Stimulated activated CD8-positive, alpha-beta memory T cell treated with anti-CD3 and anti-CD28 coated beads, Interleukin-7, amount 100 ng/mL, for 1 hour (primary cell): ENCODE measurements at places on chromosomes 5 and 9.
A peak's percentile ranks its signal among the peaks of the same experiment; 100 is the strongest.

DNA sequence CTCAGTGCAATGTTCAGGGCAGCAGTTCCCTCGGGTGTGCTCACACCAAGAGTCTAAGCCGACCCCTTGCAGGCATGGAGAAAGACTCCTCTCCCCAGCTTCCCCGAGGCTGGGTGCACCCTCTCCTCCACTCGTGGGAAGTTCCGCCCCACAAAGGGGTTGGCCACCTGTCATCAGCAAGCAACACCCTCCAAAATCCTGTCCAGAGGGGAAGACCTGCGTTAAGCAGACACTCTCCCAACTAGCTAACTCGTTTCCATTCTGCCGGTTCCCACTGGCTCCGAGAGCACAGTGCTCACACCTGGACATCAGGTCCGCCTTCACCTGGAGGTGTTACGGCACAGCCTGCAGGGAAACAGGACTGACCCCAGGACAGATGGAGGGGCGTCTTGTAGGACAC is 117.9 kb upstream of the IRX4 start:
- no peak for DNase-seq

DNA sequence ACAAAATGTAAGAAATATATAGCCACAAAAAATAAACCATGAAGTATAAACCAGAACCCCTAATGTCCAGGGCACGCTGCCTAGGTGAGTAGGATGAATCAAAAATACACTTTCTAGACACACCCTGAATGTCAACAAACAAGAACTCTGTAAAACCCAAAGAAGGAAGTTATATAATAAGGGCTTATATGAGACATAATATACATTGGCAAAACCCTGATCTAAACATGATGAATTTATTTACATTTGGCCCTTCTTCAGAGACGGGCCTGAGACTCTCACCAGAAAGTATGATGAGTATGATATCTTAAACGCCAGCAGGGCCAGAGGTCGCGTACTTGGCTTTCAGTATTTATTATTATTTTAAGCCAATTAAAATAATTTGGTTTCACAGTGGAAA is 125.1 kb upstream of the FST start:
- DNase-seq: no peak

DNA sequence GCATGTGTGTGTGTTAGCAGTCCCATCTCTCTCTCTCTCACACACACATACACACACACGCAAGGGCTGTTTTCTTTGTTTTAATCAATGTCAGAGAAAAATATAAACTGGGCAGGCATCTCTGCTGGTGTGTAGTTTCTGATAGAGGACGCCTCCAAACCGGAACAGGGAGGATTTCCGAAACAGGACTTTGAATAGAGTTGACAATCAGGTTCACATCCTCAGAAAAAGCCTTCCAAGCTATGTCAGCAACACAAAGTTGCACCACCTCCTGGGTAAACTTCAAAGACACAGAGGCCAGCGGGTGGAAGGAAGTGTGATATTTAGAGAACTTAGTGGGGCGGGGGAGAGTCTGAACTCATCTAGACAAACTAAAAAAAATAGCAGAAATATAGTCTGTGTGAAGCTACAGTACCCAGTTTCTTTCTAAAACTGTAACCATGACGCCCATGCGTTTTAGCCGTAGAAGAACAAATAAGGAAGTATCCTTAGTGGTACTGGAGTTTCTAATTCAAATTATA is 1.2 kb downstream of the ST8SIA4 start:
- peak; percentile 34 for DNase-seq

- DNase-seq: no peak
Measured at GRCh38 chr9:83405759-83406158, 132.4 kb downstream of the FRMD3 start.

- DNase-seq: no peak
Measured at GRCh38 chr5:45680950-45681349, 15.2 kb downstream of the HCN1 start.

DNA sequence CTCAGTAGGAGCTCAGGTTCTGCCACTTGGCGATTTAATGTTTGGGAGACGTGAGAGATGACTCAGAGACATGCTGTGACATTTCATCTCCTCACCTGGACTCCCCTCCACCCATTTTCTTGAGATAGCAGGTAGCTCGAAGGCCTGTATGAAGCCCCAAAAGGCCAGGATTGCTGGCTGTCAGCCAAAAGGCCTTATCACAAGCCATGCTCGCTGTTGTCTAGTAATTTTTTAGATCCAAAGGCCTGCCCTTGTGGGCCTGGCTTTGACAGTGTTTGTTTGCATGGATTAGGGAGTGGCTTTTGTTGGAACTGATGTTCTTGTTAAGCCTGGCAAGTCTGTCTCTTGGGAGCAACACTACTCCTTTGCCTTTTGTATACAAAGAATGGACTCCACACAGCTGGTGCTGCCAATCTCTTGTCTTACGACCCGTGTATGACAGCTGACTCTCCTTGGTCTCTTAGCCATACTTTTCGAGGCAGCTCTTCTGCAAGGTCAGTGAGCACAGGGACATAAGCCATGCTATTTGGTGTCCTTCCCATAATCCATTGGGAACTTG is 22.7 kb downstream of the CAVIN4 start:
- no peak for DNase-seq

DNA sequence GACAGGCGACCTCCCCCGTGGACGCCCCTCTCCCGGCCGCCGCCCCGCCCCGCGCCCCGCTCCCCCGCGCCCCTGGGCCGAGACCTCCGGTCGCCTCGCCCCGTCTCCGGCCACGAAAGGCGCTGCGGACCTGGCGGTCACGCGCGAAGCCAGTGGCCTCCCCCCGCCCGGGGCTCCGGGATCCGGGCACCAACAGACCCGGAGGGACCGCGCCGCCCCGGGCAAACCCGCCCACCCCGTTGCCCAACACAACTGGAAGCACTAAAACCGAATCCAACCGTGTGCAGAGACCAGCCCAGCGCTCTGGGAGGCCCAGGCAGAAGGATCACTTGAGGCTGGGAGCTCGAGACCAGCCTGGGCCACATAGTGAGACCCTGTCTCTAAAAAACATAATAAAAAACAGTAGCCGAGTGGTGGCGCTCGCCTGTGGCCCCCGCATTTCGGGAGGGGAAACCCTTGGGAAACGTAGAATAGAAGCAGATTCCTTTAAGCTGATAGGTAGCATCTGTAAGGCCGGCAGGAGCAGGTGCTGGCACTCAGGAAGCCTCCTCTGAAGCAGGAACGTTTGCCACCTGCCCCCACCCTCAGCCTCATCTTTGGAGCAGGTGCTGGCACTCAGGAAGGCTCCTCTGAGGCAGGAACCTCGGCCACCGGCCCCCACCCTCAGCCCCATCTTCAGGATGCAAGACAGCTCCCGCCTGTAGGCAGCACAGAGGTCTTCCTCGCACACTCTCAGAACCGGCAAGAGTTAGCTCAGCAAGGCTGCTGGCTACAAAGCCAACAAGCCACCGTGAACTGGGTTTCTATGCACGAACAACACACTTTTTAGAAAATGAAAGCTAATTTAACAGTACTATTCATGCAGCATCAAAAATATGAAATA is 4.6 kb upstream of the SLC9A3 start:
- DNase-seq: no peak

DNA sequence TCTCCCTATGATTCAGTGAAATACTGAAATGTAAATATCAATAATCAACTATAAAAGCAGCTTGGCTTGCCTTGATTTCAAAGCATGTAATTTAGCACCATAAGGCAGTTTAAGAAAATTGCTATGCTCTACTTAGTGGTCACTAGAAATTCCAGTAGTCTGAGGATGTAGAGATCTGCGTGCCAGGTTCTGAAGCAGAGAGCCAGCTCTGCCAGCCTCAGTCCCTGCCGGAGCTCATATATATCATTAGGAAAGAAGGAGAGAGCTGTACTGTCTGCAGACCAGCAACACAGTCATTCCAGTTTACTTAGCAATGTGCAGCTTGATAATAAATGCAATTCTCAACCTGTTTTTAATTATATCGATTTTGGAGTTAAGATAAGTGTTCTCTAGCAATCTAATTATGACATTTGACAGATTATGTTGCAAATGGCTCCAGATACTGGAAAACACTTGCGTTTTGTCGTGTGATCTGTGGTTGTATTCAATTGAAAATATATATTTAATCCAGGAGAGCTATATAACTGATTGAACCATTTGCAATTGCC is 540.5 kb downstream of the CTNND2 start:
- DNase-seq: no peak

DNA sequence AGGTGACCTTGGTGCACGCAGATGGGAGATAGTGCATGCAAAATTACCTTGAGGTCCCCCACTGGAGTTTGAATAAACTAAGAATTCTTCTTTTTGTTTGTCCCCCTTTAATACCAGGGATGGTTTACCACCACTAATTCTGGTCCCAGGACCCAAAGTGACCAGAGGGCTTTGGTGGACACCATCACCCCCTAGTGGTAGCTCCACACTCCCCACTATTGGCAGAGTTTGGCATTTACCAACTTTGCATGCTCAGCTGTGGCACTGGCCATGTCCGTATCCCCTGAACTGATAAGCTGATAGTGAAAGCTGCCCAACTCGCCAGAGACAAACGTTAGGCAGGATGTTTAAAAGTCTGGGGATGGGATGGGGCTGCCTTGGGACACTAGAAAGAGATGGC is 3.3 kb downstream of the ASTN2 start:
- no peak for DNase-seq

DNA sequence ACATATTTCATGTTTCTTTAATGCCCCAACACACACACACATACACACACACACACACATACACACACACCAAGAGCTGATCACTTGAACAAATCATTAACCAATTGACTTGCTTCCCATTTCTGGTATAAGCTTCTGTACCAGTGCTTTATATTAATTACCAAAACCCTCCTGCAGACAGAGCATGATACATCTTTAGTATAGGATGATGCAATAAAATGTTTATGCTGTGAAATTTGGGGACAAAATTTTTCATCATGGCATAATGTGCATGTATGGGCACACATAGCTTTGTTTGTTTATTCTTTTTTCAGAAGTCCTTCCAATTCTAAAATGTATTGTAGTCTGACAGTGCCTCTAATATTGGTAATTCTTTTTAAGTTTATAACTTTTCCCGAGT is 34.5 kb downstream of the SLC1A3 start:
- DNase-seq: no peak

GRCh38 chr5:139698490-139699146 is 50.5 kb downstream of the CXXC5 start:
- no peak for DNase-seq

- DNase-seq: no peak
Measured at GRCh38 chr5:96761618-96762017, 46.1 kb downstream of the ERAP1 start.

GRCh38 chr9:75001719-75002421 is 26.2 kb downstream of the CARNMT1 start:
- no peak for DNase-seq

GRCh38 chr5:74424162-74424868 is 216.2 kb downstream of the ENC1 start:
- DNase-seq: no peak

DNA sequence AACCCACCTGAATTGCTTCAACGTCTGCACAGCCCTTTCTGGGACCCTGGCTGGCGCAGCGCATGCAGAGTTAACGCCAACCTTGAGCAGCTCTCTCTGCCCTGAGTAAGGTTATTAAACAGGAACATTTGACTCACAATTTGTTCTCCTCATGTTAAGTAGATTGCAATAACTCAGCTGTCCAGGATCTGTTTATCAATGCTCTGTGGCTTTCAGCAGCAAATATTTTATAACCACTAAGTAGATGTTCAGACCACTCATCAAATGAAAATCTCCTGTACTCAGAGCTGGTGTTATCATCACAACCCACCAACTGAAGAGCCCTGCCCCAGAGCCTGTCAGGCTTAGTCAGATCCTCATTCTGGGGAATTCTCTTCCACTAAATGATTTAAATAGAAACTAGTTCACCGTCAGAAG is 403.0 kb downstream of the ZNF608 start:
- no peak for DNase-seq

DNA sequence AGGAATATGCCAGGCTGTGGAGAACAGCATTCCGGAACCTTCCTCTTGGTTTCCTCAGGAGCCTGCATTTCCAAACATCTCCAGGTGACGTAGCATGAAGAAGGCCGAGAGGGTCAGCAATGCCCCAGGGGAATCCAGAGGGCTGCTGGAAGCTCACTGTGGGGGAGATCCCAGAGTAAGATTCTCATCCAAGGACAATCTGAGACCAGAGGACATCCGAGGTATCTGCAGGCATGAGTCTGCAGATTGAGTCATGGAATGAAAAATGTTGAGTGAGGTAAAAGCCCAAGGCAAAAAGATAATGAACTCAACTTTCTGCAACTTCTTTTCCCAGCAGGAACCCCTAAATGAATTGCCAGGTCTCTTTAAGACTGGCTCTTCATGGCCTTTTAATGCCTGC is 73.5 kb downstream of the KIF4B start:
- no peak for DNase-seq

DNA sequence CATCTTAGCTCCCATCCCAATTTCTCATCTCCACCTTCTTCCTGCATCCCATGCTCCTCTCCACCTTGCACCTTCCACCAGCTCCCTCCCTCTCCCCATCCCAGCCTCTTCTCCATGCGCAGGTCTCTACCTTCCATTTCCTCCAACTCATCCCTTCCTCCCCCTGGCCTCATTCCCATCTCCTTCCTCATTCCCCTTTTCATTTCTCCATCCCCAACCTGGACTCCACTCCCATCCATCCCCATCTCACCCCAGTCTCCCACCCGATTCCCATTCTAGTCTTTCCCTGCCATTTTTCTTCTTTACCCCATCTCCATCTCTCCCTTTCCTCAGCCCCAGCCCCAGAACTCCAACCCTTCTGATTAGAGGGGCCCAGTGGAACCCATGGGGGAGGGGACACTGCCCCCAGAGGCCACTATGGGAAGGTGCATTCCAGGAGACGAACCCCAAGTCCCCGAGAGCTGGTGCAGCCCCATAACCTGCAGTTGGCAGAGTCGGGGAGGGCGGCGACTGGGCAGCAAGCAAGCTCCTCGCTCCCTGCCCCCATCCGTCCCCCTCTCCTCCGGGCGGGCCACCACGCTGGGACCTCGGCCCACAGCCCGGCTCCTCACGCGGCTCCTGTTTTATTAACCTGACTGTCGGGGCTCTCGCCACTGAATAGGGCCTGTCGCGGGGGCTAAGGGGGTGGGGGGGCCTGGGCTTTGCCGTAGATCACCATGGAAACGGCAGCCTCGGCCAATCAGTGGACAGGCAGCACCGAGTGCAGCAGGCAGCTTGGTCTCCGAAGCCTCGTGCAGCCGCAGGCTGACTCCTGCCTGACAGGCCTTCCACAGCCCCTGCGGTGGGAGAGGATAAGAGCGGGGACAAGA is 66.7 kb downstream of the PCDH1 start:
- DNase-seq: no peak

GRCh38 chr9:121820286-121821005 is 169.0 kb downstream of the DAB2IP start:
- no peak for DNase-seq

GRCh38 chr9:37719526-37719925 is 34.1 kb upstream of the TRMT10B start:
- DNase-seq: no peak

DNA sequence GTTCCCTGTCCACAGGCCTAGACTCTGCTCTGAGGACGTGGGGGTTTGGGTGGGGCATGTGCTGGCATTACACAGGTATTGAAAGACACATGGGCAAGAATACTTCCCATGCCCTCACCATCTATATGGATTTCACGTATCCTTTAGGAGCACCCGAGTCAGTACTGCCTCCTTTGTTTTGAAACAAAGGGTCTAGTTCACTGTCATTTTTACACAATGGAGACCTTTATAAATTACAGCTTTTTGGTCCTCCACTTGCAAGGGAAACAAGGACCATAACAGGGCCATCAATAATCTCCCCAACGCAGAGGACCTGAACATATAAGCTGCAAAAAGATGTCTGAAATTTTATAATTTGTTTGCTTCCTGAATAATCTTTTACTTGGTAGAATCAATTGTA is 24.9 kb upstream of the CRHBP start:
- DNase-seq: no peak

GRCh38 chr9:95110921-95111525 is 206.5 kb downstream of the FANCC start:
- no peak for DNase-seq
